ENCODE measurements at places on chromosomes 11 and 22. TPM values are rescaled to one million over a fixed set of nuclear protein-coding genes. Genes with fewer than 3 reads are reported as not detected.

DNA sequence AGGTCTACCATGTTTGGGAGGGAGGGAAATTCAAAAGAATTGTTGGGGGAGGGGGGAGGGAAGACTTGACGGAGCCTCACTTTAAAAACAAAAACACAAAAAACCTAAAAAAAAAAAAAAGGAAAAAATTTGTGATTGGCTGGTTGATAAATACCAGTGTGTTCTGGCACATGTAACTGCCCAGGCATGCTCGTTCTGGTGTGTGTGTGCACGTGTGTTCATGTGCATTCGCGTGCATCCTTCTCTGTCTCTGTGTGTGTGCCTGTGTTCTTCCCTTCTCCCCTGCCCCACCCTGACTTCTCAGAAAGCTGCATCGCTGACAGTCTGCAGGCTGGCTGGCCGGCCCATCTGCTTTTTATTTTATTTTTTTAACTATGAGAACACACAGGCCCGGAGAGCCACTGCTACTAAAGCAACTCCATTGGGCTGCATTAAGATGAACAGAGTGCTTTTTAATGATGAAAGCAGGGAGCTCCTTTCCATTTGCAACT lies 22.6 kb upstream of the ADSL start:
- DNase-seq: no peak

DNA sequence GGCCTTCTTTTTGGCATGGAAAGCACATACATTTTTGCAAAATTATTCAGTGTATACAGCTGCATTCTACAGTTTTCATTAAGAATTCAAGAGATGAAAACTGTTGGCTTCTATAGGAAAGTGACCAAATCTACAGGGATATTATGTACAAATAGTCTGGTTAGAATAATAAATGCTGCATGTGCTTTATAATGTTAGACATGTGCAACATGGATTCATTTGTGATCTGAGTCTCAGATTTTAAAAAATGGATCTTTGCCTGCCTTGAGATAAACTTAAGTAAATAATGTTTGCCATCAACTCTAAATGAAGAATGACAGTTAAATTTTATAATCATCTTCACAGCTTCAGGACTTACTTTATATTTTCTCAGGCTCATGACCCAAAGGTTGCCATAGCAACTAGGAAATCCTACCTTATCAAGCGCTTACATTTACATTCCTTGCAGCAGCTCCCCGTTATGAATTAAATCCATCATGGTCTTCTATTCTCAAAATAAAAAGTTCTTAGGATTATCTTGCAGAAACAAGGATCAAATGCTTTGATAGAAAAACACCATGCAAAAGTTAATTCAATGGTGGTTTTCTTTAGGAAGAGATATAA lies 200.2 kb downstream of the CADM1 start:
- DNase-seq: no peak

GRCh38 chr22:43118024-43118849 lies 7.7 kb downstream of the BIK start:
- peak; percentile 25 for DNase-seq

Gene APOL5
- not detected for total RNA-seq

DNA sequence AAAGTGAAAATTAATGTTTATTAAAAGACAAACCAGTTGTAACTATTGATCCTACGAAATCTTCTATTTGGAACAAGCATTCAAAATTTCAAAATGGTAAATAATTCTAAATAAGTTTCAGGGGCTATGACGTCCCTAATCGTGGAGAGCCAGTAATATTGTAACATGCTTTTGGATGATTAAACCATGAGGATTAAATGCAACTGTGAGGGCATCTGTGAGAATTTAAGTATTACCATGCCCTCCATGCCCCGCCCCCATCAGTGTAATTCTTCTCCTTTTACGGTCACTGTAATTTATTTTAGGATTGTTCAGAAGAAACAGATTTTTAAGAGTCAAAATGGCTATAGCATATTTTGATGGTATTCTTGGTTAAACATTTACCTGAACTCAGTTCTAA lies 133.2 kb downstream of the APOL5 start:
- DNase-seq: no peak

DNA sequence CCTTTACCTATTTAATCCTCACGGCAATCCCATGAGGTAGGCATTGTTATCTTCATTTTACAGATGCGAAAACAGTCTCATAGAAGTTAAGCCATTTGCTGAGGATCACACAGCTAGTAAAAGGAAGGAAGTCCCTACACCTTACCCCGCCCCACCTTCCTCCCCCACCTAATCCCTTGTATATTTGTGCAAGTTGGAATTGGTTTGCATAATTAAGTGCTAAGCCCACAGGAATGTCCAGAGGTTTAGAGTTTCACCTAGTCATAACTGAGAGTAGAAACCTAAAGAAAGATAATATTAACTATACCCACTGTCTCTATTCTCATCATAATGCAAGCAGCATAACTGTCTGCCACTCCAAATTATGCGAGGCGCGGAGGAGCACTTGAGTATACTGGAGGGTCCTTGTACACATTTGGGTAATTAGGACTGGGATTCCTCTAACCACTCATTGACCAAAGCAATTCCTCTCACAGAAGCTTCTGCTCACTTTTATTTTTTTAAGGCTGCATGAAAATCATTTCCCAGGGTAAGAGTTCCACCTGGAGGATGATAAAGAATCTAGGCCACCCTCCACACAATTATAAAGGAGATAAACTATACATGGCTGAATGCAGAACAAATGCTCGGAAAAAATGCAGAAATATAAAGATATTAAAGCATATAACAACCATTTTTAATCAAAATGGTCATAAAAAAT lies 199.9 kb downstream of the FAM181B start:
- no peak for DNase-seq

Gene PPME1
- total RNA-seq: 31.3 TPM

DNA sequence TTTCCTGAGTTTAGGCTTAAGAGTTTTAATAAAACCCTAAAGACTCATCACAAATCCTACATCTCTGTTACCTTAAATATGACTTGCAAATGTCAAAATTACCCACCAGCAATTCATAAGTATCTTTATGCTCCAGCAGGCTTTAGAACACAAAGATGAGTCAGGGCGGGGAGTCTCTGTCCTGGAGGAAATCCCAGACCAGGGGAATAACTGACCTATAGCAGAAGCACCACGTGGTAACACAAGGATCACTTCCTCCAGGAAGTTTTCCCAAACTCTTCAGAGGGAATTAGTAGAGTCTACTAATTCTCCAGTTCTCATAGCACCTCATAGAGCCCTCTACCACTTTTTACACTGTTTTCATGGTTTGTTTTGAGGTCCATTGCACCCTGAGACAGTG lies 217.0 kb downstream of the NAV2 start:
- DNase-seq: no peak

DNA sequence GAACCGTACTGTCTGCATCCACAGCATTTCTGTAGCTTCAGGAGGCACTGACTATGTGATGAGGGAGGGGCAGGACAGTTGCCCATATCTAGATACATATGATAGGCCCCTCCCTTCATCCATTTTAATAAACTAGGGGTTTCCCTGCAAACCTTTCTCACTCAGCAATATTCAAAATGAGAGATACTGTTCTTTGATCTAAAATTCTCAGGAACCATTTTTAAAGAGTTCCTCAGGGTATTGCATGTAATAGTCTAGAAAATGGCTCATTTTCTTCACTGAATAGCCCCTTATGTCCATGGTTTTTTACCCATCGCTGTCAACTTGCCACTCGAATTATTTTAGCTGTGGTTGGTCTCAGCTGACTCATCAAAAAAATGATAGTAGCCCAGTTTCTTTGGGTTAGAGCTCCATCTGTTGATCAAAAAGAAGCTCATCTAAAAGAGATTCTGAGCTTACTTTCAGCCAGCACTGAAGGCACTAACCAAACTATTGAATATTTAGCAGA lies 37.0 kb upstream of the DNAJB7 start:
- DNase-seq: peak; percentile 62

- DNase-seq: no peak
Observed at GRCh38 chr11:110128161-110128560, 35.0 kb downstream of the ZC3H12C start.

DNA sequence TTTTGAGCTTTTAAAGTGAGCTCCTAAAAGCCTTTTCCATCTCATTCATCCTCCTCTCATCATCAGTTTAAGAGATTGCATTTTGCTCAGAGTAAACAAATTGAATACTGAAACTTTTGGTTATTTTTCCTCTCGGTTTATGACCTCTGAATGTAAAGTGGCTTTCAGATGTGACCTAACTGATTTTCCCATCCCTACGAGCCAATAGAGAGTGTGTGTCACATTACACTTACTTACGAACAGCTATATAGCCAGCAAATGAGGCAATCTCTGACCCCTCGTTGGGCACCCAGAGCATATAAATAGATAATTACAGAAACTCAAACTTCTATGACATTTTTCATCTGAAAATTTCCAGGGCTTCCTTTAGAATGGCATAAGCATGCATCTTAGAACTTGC lies 317.7 kb downstream of the OPCML start:
- DNase-seq: no peak

DNA sequence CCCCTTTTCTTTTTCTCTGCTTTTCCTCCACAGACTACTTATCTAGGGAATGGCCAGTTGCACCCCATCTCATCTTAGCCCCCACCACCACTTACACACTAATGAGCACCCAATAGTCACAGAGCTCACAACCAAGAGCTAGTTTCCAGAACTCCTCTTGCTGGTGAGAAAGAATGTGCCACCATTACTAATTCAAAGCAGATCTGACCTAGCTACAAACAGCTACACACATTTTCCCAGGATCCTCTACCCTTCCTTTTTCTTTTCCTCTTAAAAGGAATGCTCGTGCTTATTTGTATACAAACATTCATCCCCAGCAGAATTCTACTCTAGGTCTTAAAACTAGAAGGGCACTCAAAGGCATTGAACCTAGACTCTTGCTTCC lies 136.8 kb downstream of the CD44 start:
- DNase-seq: no peak

GRCh38 chr11:45078236-45079074 lies 68.0 kb upstream of the PRDM11 start:
- no peak for DNase-seq

DNA sequence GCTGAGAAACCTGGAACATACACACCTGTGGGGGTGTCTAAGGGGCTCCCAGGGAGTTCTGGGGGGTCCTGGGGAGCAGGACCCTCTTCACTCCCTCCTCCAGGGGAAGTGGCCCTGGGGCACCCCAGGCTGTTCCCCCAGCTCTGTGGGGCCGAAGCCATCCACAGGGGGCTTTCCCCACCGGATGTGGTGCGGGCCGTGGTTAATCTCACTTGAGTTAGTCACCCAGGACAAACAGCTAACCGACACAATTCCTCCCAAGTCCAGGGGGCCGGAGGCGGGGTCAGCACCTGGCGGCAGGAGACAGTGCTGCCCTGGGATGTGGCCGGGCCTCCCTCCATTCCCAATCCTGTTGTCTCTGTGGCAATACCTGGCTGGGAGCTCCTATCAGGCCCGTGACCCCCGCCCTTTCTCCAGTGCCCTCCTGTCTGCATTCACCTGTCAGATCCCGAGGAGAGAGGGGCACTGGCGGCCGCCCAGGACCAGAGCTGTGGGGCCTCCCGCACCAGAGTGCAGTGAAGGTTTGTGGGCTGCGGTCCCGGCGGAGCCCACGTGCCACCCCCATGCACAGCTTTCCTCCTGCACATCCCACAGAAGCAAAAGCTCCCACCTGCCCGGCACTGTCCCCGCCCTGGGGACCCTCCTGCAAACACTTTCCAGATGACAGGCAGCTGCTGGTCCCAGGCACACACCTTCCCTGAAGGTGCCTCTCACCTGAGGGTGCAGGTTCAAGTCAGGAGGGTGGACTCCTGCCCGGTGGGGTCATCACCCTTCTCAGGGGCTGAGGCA lies 5.2 kb upstream of the MUC5AC start:
- peak; percentile 12 for DNase-seq

DNA sequence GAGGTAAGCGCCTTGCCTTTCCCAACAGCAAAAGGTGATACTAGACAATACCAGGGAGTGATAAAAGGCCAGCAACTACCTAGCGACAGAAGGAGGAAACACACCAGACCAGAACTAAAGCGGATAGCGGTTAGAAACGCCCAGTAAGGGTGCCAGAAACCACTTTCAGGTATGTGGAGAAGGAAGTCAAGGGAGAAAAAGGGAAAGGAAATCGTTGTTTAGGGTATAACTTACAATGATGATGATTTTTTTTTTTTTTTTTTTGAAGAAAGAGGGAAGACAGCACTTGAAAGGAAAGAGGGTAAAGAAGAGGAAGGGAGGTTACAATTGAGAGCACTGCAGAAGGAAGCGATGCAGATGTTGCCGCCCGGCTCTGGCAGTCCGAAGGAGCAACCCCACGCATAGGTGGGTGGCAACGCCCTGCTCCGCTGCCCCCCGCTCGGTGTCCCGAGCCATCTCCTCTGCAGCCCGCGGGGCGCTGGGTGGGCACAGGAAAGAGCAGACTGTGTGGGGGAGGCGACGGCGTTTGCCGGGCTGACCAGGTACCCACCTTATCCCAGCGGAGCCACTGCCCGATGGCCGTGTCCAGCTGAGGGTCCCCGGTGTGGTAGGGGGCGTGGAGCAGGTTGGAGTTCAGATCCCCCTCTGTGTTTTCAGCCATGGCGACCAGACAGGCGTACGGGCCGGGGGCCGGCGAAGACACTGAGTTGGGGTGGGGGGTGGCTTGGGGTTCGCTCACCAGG lies 561 bp downstream of the PGM2L1 start:
- peak; percentile 21 for DNase-seq

Gene ALX4
- total RNA-seq: not detected

GRCh38 chr22:50674606-50675552 lies 2.3 kb downstream of the SHANK3 start:
- DNase-seq: peak; percentile 32

DNA sequence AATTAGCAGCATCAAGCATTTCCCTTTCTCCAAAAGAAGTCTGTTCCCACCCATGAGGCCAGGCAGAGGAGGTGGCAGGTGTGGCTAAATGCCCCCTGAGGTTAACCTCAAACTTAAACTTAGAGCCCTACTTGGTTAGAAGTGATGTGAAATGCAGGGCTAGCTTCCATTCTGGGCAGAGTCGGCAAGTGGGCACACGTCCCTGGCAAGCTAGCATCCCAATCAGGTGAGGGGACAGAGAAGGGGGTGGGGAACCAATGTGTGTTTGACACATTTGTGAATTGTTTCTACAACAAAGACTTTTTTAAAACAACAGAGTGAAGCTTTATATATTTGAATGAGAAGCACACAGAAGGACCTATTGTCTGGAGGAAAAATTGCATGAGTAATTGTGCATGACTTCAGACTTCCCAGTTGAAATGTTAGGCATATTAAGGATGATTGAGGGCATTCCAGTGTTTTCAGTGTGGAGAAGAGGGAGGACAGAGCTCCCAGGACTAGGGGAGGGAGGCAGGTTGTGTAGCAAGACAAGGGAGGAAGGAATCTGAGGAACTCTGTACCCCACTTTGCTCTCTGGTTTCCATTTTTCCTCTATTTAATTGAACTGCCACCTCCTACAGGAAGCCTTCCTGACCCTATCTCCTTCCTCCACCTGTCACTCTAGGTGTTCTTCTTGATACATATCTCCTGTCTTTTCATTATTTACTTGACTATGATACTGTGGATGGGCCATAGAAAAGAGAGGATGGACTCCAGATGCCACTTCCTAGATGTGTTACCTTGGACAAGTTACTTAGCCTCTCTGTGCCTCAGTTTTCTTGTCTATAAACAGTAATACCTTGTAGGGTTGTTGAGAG lies 83.3 kb upstream of the PICALM start:
- no peak for DNase-seq

GRCh38 chr22:29126670-29127395 lies 54.0 kb downstream of the KREMEN1 start:
- DNase-seq: peak; percentile 49

All from HepG2 (cell line).